ENCODE measurements at places on chromosomes 6 and 20.

DNA sequence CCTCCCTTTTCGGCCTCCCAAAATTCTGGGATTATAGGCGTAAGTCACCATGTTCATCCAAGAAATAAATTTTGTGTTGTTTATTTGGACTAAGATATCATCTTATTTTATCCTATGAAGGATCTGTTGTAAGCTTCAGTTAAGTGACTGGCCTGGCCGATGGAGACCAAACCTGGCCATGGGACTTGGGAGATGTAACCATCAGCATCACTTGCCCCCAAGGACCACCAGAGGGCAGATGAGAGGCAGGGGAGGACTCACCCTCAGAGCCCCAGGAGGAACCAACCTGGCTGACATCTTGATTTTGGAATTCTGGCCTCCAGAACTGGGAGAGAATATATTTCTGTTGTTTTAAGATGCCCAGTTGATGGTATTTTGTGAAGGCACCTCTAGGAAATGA, 266.7 kb downstream of the CDH26 start:
- DNase-seq: no peak

DNA sequence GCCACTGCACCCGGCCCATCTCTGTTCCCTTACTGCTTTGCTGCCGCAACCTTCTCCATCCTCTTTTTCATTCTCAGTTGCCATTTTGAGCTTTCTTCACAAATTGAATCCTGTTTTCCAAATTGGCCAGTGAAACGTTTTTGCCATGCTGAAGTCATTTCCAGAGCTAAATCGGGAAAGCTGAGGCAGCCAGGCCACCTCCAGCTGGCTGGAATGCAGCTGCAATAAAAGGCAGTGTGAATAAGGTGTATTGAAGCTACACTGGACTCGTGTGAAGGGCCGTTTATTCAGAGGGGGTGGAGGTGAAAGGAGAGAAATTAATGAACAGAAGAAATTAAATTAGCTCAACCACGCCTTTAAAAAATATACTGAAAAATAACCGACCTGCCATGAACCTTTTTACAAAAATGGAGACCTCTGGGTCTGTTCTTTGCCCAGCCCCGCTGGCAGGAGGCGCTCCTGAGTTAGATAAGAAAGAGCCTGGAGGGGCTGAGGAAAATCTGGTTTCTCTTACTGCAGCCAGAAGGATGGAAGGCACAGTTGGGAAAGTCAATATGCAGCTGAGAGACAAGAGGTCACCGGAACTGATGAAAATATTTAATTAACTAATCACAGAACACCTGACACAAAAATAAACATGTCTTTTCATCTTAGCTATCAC, 283.9 kb downstream of the FOXC1 start:
- DNase-seq: peak; percentile 17

GRCh38 chr20:1437235-1437904, 29.3 kb downstream of the NSFL1C start:
- peak; percentile 93 for DNase-seq

DNA sequence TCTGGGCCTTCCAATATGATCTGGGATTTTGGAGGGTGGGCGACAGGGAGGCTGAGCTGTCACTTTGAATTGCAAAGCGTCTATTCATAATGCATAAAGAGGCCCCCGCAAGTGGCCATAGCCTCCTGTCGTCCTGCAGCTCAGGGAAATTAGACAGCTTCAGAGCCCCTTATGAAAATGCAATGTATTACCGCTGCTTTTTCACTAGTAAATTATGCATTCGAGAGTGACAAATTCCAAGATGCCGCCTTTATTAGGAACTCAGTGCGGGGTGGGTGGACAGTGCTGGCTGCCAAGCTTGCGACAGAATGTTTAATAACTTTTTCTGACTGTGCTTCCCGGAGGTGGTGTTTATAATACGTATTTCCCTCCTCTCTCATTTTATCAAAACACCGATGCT, 168.5 kb downstream of the DHX35 start:
- DNase-seq: no peak

- DNase-seq: no peak
Measured at GRCh38 chr20:37254114-37254878, 7.3 kb downstream of the GHRH start.

All from dermis blood vessel endothelial cell (primary cell).